Bone marrow (tissue), 2 donors: ENCODE measurements at places on chromosomes 1 and 21.
A peak's percentile ranks its signal among the peaks of the same experiment; 100 is the strongest.

DNA sequence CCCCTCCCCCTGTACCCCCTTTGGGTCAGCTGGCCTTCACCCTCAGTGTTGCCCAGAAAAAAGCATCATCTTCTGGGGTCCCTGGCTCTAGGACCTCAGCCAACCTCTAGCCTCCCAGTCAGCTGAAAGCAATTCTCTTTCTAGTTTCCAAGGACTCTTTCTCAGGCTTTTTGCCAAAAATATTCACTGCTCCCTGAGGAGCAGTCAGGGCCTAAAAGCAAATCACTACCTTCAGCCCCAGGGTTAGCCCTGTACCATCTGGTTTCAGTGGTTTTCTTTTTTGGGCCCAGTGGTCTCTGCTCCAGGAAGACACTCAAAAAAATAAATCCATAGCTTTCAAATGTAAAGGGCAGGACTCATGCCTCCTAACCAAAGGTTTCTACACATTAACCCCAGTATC is 3.1 kb upstream of the LMOD1 start:
- no peak for DNase-seq

GRCh38 chr1:226764533-226764932 is 25.5 kb upstream of the ITPKB start:
- DNase-seq, result no peak

GRCh38 chr1:215484171-215484939 is 82.7 kb upstream of the KCTD3 start:
- no peak for DNase-seq

- no peak for DNase-seq
Observed at GRCh38 chr1:6738987-6739676, 37.5 kb upstream of the DNAJC11 start.

- DNase-seq, result peak; percentile 11
Observed at GRCh38 chr1:188782220-188782841, 1695.3 kb downstream of the BRINP3 start.

DNA sequence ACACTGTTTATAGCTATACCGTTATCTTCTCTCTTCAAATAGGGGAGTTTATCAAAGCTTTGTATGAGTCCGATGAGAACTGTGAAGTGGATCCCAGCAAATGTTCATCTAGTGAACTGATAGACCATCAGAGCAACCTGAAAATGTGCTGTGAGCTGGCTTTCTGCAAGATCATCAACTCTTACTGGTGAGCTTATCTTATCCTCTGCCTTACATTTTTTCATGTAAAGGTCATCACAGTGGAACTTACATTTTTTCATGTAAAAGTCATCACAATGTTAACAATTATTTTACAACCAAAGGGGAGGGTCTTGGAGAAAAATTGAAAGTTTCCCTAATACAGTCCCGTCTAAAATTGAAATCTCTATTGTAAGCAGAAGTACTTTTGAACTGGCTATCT is 45.2 kb downstream of the CLEC20A start:
- no peak for DNase-seq

DNA sequence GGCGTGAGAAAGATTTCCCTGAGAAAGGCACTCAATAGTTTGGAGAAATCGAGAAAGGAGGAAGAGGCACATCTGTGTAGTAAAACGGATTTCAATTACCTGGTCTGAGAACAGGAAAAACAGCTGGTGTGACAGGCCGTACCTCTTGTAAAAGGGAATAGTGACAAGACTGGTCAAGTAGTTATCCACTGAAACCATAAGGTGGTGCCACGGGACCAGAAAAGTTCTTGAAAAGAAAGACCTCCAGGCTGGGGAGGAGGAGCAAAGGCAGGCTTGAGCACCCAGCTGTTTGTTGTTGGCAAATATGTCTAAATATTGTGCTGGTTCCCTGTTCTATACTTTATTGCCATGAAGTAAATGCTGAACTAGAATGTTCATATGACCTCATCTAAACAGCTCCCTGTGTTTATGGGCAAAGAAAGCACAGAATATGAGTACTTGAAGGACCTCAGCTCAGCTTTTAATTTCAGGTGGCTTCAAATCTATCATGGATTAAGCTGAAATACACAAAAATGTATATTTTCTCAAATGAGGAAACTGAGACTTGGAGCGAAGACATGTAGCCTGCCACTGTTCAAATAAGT is 4.0 kb downstream of the HAO2 start:
- no peak for DNase-seq

DNA sequence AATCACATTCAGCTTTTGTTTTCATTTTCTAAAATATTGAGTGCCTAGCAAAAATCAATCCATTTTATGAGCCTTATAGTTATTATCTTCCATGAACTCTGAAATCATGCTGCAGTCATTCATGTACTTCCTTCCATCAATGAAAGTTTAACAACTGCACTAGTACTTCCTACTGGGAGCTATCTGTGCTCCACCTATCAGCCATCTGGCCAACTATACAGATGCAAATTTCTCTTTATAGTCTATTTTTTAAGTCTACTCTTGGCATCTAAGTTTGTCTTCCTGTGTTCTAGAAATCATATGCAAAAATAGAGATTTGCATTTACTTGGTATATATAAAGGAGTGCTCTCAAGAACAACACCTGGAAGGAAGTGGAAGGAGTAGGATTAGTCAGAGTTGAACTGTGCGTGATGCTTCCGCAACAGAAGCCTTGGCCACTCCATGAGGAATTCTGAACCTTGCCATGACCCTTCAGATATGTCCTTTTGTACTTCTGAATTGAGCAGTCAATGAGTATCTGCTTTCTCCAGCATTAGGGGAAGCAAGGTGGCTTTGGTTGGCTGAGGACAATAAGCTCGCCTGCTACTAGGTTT is 403.2 kb upstream of the ADAMTS5 start:
- no peak for DNase-seq

DNA sequence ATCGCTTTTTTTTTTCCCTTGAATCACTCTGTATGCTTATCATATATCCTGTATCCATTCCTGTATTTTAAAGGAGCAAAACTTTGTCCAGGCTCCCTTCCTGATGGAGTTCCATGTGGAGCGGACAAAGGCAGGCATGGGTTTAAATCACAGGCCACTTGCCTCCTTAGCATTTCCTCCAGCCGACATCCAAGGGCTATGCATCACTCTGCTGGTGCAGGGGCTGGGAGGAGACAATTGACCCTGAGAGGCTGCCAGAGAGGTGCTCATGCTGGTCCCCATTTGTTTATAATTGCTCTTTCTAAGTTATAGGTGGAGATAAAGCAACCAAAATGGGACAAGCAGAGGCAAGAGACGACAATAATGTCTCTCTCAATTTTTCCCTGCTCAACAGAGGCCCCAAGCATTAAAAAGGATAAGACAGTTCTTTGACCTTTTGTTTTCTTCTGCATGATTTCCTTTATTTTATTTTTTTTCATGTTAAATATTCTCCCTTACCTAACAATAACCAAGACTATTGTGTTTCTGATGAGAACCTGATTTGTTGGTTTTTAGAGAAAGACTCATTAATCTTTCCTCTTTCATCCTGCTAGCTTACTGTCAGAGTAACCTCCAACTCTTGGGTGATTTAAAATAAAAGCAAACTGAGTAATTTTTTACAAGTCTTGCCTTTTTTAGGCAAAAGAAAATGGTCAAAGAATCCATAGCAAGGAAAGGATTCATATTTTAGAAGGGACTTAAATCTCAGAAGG is 353.7 kb downstream of the ADGRL2 start:
- DNase-seq, result no peak

GRCh38 chr1:65412256-65412983 is 8.0 kb upstream of the LEPR start:
- no peak for DNase-seq

DNA sequence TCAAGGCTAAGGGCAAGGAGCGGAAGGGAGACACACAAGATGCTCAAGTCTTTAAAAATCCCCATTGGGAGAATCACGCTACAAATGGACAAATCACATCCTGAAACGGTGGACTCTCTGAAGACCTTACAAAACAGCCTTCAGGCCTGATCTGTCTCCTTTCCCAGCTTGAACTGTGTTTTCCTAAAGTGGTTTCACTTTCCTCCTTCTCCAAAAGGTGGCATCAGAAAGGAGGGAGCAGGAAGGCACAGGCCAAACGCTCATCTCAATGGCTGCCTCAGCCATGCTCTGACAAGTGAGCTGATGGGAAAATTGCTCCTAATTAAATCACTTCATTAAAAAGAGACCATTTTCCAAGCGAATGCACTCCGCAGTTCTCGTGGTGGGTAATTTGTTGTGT is 47.7 kb downstream of the UTP25 start:
- DNase-seq, result no peak

DNA sequence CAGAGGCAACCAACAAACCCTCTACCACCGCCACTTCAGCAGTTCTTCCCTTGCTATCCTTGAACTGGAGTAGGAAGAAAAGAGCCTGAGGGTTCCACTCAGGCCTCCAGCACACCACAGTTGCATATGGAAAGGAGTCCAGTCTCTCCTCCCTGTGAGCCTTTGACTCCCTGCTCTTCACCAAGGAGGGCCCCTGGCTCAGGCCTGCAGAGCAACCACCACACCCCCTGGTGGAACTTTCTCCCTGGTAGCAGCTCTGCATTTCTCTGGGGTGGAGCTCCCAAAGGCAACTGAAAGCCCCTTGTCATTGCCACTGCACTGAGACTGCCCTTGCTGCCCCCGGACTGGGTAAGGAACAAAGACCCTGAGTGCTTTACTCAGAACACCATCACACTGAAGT is 1021.5 kb upstream of the ADGRL2 start:
- no peak for DNase-seq

GRCh38 chr1:113542221-113542701 is 151.9 kb downstream of the MAGI3 start:
- no peak for DNase-seq

GRCh38 chr21:23445307-23445706 is 2162.0 kb downstream of the MRPL39 start:
- DNase-seq, result no peak

DNA sequence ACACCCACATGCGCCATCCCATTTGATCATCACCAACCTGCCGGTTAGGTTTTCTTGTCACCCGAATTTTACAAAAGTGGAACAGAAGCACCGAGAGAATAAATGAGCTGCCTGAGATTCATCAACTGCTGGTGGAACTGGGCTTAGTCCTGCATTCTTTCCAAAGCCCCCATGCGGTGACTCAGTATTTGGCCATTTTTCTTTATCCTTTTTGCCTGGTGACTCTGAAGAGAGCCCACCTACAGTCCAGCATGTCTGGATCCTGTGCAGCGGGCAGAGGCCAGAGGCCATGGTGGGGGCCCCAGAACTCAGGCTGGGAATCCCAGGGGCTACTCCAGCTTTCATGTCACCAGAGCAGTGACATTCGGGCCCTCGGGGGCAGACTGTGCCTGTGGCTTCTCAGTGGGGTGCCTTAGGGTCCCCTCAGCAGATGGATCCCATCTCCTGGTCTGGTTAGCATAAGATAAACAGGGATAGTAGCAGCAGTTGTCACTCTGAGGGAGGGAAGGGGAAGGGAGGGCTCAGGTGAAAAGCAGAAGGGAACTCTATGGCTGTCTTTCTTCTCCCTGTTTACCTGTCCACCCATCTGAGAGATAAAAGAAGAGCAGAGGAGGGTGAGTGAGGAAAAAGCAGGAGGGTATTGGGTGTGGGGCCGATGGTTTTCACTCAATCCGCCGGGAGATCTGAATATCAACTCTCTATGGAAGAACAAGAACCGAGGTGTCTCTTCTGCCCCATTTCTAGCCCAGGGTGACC is 63.2 kb downstream of the KIF26B start:
- no peak for DNase-seq

- DNase-seq, result no peak
Observed at GRCh38 chr21:45143855-45144254, 69.5 kb downstream of the ADARB1 start.

GRCh38 chr1:206496131-206496793 is 11.1 kb upstream of the RASSF5 start:
- no peak for DNase-seq

GRCh38 chr1:227845519-227845918 is 30.0 kb downstream of the PRSS38 start:
- no peak for DNase-seq

GRCh38 chr1:99315305-99315704 is 51.0 kb downstream of the PLPPR4 start:
- DNase-seq, result no peak

- DNase-seq, result no peak
Observed at GRCh38 chr1:208858738-208859137, 614.6 kb upstream of the PLXNA2 start.

- DNase-seq, result no peak
Observed at GRCh38 chr1:1451696-1452364, 2.3 kb downstream of the ATAD3C start.

DNA sequence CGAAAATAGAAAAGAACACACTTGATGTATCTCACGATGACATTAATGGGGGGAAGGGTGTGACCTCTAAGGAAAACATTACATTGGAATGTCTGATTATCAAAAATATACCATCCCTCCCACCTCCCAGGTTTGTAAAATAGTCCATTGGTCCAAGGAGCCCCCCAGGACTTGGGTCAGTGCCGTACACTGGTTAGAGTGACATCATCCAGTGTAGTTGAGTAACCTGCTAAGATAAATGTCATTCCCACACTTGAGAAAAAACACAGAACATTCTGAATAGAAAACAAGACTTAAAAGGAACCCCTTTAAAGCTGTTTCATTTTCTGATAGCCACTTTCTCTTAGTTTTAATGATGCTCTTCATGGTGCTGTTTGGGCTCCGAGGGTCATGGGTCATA is 15.2 kb downstream of the DDX20 start:
- no peak for DNase-seq

DNA sequence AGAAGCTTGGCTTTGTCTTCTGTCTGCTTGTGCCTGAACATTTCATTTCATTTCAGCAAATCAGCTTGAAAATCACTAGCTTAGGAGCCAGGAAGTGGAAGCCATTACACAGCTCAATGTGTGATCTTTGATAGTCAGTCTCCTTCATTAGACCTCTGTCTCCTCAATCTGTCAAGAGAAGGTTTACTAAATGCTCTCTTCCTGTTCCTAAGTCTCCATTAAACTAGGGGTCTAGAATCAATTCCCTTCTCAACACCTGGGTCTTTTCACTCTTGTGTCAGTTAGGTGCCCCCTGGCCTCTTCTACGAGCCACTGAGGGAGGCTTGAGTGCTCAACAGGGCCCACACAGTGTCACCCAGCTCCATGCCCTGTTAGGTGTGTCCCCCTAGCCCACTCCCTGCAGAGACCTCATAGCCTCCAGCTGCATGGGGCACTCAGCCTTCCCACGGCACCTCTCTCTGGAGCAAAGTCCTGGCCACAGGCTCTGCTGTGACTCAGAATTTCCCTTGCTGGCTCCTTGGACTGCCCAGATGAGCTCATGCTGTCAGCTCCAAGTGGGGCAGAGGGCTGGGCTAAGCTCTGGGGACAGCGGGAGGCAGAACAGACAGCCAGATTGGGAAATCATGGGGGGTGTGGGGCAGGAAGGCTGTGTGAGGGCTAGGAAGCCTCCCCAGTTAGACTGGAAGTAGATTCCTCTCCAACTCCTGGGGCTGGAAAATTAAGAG is 115.7 kb upstream of the IPO9 start:
- DNase-seq, result peak; percentile 57

DNA sequence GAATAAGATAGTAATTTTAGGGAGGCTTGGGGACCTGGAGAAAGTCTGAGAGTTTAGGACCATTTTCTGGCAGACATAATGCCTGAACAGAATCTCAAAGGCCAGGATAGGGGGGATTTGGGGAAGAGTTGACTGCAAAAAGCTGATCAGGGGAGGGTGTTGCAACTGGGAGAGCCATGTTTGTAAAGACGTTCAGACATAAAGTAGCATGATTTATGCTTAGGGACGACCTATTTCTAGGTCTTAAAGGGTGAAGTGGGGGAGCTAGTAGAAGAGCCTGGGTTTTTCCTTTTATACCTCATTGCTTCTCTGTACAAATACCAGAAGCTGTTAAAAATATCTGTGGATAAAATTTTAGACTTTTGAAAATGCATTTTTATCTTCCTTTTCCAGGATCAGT is 51.2 kb downstream of the FNBP1L start:
- no peak for DNase-seq

GRCh38 chr1:212621949-212622305 is 13.4 kb downstream of the ATF3 start:
- no peak for DNase-seq

- no peak for DNase-seq
Observed at GRCh38 chr1:67262735-67263134, 44.9 kb upstream of the IL12RB2 start.
